A549 (cell line): ENCODE measurements at places on chromosomes 1 and 21.

DNA sequence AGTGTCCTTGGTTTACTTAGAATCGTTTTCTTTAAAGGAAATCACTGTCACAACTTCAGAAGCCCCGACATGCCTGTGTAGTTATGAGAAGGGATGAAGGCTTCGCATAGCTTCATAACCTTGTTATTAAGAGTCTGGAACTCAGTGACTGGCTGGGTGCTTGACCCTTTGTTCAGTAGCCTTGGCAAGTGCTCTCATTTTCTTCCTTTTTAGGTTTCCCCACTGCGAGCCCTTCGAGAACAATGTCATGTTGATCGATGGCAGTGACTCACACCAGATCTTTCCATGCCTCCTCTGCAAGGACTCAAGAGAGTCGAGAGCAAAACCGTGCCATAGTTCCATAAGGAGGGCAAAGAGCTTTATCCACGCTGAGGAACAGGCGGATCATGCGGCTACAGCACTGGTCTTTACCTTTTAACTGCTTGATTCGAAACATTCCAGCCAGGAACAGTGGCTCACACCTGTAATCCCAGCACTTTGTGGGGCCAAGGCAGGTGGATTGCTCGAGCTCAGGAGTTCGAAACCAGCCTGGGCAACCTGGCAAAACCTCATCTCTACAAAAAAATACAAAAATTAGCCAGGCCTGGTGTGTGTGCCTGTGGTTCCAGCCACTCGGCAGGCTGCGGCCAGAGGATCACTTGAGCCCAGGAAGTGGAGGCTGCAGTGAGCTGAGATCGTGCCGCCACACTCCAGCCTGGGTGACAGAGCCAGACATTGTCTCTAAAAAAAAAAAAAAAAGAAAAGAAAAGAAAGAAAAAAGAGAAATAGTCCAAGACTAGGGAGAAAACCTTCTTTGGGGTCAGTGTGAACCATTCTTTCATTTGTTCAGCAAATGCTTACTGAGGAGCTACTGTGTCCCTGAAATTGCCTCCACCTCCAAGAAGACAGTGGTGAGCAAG lies 95.4 kb upstream of the ERRFI1 start:
- peak; percentile 77 for DNase-seq

GRCh38 chr1:183198463-183198862 lies 12.4 kb downstream of the LAMC2 start:
- no peak for DNase-seq

DNA sequence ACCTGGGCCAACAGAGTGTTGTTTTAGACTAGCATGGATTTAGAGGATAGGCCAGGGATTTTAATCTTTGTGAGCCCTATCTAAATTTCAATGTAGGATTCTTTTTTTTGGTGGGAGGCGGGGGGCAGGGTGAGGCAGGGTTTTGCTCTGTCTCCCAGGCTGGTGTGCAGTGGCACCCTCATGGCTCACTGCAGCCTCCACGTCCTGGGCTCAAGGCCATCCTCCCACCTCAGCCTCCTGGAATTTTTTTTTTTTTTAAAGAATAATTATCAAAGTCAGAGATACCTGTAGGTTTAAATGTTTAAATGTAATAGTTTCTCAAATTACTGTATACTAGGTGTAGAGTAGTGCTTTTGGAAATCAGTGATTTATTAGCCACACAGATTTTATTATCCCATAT lies 3.4 kb upstream of the MPC2 start:
- DNase-seq = no peak

GRCh38 chr1:185856482-185856881 lies 122.3 kb downstream of the HMCN1 start:
- no peak for DNase-seq

DNA sequence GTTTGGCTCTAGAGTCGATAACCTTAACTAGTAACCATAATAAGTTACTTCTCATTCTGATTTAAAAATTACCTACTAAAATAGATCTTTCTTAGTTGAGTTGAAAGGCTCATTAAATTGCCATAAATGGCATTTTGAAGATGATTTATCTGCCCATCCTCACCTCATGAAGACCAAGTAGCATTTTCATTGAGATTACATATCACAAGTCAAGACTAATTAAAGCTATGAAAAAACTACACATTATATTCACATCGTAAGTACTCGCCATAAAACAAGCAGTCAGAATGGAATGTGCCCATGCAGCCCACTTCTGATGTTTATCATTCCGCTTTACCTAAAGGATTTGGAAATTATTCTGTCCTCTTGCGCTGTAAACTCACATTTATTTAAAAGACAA lies 212.0 kb downstream of the COL11A1 start:
- DNase-seq = no peak

DNA sequence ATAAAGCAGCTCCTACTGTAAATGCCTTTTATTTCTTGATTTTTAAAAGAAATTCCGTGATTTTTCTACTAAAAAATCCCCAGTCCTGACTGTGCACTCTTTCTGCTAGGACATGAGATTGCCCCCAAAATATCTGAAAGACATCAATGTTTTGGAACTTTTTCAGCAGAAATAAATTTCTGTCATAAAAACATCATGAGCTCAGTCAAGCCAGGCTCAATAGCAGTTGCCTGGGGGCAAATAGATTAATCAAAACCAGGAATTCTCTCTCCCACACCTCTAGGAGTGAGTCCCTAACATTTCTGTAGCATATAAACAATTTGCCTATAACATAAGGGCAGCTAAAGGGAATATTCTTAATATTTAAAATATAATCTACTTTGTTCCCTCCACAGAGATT lies 654.1 kb downstream of the PTPRC start:
- DNase-seq = no peak

DNA sequence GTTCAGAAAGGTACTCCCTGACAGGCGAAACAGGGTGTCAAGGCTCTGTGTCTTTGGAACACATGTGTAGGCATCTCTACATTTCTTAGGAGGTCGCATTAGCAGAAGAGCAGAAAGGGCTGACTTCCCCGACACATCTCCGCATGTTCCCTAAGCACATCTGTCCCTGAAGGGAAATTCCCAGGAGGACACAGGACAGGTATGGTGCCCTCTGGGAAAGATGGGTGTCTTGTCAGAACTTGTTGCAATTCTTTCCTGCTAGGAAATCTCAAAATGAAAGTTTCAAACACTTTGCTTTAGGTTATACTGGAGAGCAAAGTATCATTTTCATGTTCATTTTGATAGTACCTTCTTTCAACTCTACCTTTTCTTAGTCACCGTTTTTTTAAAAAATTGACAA lies 2.0 kb downstream of the DSCAM start:
- DNase-seq = no peak

- no peak for DNase-seq
Measured at GRCh38 chr1:23905461-23906025, 7.6 kb downstream of the CNR2 start.

GRCh38 chr1:19813643-19813960 lies 1.5 kb downstream of the RNF186 start:
- DNase-seq = no peak

DNA sequence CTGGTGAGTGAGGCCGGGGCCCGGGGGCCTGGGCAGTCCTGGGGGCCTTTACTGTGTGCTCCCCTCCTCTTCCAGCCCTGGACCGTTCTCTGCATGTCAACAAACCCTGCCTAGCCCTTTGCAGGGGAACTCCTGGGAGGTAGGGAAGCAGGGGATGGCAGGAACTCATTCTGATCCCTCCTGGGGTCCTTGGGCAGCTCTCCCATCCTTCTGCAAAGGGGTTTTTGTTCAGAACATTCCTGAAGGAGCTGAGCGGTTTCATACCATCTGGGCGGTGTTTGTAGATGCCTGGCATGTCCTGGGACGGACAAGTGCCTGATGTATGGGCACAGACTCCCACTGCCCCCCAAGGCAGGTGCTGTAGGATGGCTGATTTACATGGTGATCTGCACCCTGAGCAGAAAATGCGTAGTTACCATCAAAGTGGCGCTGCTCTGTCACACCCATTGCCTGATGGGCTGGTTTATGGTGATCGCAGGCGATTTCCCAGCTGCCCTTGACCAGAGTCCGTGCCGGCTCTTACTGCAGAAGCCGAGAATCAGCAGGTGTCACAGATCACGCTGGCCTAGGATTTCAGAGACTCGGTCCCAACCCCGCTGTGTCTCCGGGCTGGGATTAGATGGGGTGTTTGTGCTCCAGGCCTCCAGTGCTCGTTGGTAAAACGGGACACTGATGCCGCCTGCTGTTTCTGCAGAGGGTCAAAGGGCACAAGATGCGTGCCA lies 71.6 kb upstream of the TRAPPC10 start:
- no peak for DNase-seq

- DNase-seq = no peak
Measured at GRCh38 chr1:166981589-166981988, 6.2 kb upstream of the ILDR2 start.

GRCh38 chr1:24150234-24151174 lies 7.6 kb upstream of the IL22RA1 start:
- peak; percentile 76 for DNase-seq

DNA sequence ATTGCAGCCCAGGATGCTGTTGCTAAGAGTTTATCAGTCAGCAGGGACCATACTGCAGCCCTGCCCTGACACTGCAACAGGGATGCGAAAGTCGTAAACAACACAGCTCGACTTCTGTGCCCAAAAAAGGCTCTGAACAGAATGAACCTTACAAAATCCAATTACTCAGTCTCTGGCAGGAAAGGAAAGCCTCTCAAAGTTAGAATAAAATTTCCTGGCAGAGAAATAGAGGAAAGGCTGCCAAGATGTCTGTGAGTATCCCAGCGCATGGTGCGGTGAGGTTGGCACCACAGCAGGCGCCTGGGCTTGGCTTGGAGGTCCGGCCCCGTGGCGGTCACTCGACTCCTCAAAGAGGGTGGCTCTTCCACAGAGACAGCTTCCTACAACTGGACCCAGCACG lies 185.8 kb downstream of the PCP4 start:
- no peak for DNase-seq

GRCh38 chr1:172320733-172321132 lies 99.8 kb upstream of the C1orf105 start:
- no peak for DNase-seq

DNA sequence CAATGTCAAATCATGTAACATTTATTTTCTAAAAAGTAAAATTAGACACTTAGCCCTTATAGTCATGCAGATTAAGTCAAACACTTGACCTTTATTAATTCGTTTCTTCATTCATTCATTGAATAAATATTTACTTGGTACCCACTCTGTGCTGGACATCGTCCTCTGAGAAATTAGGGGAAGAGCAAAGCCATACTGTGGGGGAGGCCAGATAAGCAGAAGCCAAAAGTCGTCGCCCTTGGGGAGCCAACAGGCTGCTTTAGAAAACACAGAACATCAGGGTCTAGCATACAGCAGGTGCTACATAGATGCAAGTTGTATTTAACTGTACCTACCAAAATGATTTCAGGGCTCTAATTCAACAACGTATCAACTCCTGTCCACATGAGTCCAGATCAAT lies 66.1 kb upstream of the PROX1 start:
- DNase-seq = no peak

GRCh38 chr21:41709965-41710822 lies 56.7 kb downstream of the RIPK4 start:
- DNase-seq = no peak

- DNase-seq = no peak
Measured at GRCh38 chr1:115531631-115532264, 110.0 kb upstream of the VANGL1 start.

GRCh38 chr1:220300442-220301121 lies 28.3 kb upstream of the RAB3GAP2 start:
- DNase-seq = peak; percentile 64

- DNase-seq = no peak
Measured at GRCh38 chr21:45039317-45040156, 34.8 kb upstream of the ADARB1 start.

- no peak for DNase-seq
Measured at GRCh38 chr1:38534473-38534823, 325.1 kb downstream of the RRAGC start.

- DNase-seq = no peak
Measured at GRCh38 chr21:43654806-43655489, 4.3 kb downstream of the HSF2BP start.

DNA sequence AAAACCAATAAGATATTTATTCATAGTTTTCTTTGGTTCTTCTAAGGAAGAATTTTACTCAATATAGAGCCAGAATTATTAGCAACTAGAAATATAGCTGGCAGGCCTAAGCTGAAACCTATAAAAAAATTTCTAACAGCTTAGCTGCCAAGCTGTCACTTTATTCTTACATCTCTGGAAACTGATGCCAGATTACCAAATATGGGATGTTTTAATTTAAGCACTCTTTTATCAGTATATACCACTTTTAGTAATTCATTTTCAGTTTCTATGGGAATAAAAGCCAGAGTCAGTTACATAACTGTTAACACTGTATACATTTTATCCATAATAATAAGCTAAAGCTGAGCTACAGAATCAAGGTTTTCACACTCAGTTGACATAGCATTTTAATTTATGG lies 68.7 kb upstream of the MPC2 start:
- DNase-seq = no peak

DNA sequence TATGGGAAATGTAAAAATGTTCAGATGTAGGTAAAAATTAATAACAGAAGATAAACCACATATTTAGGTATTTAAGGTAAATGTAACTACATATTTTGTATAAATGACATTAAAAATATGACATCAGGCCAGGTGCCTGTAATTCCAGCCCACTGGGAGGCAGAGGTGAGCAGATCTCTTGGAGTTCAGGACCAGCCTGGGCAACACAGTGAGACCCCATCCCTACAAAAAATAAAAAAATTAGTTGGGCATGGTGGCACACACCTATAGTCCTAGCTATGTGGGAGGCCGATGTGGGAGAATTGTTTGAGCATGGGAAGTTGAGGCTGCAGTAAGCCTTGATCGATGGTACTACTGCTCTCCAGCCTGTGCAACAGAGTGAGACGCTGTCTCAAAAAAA lies 216.5 kb downstream of the SPATA17 start:
- DNase-seq = no peak

GRCh38 chr1:143699731-143700130 lies 272.1 kb downstream of the FAM72C start:
- DNase-seq = no peak

- no peak for DNase-seq
Measured at GRCh38 chr1:65292861-65293593, 16.3 kb upstream of the DNAJC6 start.

DNA sequence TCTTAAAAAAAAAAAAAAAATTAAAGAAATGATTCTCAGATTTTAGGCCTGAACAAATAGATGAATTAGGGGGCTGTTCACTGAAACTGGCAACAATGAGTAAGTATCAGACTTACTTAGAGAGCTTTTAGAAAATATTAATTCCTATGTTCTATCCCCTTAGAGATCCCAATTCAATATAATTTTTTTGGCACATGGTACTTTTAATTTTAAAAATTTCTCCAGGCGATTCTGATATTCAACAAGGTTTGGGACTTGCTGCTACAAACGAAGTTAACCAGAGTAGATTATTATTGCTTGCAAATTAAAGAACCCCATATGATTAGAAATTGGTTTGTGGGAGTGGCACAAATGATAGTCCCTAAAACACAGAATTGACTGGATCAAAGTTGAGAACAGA lies 11.4 kb downstream of the SCMH1 start:
- DNase-seq = no peak

GRCh38 chr1:115373305-115373704 lies 35.3 kb upstream of the NGF start:
- DNase-seq = peak; percentile 7
